ENCODE measurements at places on chromosomes 12 and 14.
A peak's percentile ranks its signal among the peaks of the same experiment; 100 is the strongest.

- DNase-seq: no peak
Observed at GRCh38 chr14:27134200-27134599, 536.4 kb upstream of the NOVA1 start.

- DNase-seq: no peak
Observed at GRCh38 chr14:41875116-41875515, 268.4 kb downstream of the LRFN5 start.

DNA sequence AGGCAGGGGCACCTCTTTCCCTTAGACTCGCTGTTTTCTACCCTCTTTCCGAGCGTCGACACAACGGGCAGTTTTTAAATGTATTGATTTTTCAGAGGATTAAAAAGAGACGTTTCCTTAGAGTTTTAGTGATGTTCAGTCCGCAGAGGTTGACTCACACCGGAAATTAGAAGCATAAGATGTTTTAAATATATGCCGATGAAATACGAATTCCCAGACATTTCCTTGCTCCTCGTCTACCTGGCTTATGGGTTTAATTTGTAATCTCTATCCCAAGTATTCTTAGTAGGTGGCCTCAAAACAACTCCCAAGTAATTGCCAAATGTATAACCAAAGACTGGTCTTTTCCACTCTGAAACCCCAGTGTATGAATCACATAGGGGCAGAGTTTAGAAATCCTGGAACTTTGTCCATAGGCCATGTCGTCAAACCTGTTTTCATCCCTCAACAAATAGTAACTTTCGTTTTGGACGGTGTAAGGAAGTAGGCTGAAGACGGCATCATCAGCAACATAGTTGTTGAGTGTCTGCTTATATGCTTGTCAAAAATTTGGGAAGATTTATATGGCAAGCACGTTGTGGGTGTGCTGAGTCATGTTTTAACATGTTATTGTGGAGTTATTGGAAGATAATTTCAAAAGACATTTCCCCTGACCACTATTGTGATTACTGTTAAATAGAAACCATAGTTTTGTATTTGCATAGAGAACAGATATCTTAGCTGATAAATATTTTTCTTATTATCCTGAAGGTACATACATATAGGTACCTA lies 824 bp downstream of the TBK1 start:
- DNase-seq: no peak

DNA sequence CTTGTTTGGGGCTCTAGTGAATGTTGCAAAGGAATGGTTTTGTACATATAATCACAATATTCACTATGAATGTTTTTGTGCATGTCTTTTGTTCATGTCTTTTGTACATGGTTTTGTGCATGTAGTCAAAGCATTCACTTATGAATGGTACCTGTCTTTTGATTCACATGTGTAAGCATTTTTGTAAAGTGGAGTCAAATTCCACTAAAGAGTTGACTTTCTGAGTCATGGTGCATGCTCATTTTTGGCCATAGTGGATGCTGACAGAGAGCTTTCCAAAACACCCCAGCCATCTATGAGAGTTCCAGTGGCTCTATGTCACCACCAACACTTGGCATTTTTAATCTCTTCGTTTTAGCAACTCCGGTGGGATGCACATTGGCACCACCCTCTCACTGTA lies 1185.9 kb upstream of the TMEM132C start:
- no peak for DNase-seq

DNA sequence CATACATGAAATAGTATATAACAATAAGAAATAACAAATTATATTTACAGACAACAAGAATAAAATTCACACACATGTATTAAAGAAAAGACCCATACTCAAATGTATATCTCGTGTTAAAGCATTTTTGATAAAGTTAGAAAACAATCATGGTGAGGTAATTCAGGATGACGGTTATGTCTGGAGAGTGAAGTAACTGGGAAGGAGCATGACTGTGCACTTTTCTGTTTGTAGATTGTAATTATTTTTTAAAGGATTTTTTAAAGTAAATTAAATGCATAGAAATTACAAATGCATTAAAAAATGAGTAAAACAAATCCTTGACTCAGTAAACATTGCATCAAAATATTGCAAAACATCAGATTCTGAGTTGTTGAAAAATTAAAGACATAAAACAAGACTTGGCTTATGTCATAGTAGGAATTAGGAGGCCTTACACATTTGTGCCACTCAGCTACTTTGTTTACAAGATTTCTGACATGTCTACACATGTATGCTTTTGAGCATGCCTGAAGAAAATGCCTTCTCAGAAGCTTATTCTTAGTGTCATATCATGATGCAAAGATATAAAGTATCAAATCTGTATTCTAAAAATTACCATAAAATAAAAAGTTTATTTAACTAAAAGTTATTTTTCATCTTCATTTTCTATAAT lies 1325.1 kb downstream of the SLC16A7 start:
- DNase-seq: no peak

GRCh38 chr12:67220065-67220464 lies 49.1 kb upstream of the CAND1 start:
- no peak for DNase-seq

DNA sequence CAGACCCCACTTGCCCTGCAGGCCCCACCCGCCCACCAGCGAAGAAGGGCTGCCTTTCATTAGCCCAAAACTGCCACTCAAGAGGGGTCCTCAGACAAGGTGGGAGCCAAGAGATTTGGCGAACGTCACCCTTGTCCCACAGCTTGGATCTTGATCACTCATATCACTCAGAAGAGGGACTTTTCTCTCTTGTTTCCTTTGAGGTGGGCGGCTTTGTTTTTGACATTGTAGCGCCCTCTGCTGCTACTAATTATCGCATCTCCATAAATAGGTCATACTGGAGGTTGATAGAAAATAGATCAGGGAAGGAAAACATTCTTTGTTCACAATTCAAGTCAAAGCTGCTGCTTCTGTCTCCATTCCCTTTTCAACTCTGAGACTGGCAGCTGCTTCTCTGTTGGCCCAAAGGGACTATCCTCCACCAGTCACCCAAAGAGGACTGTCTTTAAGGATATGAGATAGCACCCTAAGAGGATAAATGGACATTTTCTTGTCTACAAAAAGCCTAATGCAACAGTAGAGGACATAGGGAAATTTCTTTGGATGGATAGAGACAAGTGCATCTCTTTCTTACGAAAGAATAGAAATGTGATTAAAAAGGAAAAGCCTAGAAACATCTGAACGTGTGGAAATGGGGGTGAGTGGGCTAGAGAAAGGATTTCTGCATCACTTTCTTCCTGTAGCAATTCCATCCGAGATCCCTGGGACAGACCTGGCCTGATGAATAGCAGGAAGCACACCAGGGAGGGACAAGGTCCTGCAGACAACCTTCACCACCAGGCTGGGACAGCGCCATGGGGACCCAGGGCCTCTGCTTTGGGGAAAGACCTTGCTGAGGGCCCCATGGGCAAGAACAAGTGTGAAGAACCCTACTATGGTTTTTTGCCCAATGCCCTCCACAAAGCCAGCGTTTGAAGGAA lies 115.8 kb downstream of the DAD1 start:
- no peak for DNase-seq

- DNase-seq: no peak
Observed at GRCh38 chr12:111224186-111225066, 144.5 kb downstream of the PHETA1 start.

DNA sequence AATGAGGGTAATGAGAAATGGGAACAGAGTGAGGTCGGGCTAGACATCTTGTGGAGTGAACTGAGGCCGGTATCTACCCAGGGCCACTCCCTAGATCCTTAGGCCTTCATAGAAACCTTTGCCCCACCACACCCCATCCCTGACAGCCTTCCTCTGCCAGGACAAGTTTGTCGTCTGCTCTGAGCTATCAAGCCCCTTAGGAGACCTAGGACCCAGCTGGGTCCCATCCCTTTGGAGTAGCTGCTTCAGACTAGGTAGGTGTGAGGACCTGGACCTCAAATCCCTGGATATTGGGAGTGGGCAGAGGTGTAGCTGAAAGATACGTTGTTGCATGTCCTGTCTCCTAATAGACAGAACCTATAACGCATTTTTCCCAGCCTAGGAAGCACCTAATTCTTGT lies at the start of gene TMEM253:
Gene TMEM253, plus strand, starts transcription at position 136 of the 400 bp plus-strand sequence. CDS start 278 bp downstream, outside the sequence.
- no peak for DNase-seq

DNA sequence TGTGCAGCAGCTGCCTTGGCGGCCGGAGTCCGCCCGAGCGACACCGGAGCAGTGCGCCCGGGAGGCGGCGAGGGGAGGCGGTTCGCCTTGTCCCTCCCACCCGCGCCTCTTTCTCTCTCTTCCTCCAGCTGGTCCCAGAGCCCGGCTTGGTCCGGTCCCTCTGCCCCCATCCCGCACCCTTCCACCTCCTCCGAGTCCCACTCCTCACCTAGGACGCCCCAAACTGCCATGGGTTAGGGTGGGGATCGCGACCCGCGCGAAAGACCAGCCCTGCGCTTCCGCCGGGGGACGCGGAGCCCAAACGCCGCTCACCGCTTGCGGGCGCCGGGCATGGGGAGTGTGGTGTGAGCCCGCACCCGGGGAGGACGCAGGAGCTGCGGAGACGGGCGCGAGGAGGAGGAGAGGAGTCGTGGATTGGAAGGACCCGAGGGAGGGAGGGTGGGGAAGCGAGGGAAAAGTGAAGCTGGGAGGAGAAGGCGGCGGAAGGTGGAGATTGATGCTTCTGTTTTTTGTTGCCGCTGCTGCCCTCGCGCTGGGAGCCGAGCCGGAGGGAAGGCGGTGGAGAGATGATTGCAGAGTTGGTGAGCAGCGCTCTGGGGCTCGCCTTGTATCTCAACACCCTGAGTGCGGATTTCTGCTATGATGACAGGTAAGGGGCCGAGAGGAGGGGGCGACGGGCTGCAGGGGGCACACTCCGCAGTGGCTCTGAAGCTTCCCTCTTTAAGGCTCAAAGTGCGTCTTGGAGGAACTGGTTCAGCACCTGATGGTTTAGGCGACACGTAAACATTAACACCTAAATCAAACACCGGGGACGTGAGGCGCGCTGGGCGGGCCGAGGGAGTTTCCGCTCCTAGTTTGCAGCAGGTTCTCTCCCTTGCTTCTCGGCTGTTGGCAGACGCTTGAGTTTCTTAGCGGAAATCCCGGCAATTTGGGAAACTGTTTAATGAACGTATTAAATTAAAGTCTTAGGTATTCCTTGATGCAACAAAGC lies 610 bp downstream of the TMTC2 start:
- DNase-seq: peak; percentile 59

GRCh38 chr12:67256649-67257048 lies 12.5 kb upstream of the CAND1 start:
- DNase-seq: no peak

- no peak for DNase-seq
Observed at GRCh38 chr14:58873228-58873953, 235.6 kb downstream of the DACT1 start.

- DNase-seq: no peak
Observed at GRCh38 chr12:112595410-112595809, 176.7 kb downstream of the PTPN11 start.

GRCh38 chr12:124636138-124636978 lies 68.9 kb upstream of the NCOR2 start:
- DNase-seq: peak; percentile 59

GRCh38 chr14:104924421-104925213 lies at the start of gene PLD4:
PLD4 (plus strand) TSS chr14:104924879; CDS start chr14:104927141, 2,262 bp downstream.
- DNase-seq: no peak

DNA sequence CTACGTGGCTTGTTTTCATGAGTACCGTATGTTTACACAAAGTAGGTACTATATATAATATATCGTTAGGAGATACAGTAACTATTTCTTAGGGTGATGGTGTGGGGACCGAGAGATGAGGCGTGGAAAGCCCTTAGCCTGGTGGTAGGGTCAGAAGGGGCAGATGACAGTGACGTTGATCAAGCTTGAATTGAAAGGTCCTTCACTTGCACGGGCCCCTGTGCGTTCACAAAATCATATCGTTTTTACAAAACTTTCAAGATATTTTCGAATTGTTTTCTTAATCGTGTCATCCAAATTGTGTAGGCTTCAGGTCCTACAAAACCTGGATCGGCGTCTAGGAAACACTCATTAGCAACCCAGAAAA lies 881 bp upstream of the SOS2 start:
- DNase-seq: no peak

- DNase-seq: no peak
Observed at GRCh38 chr12:95253386-95253785, 35.8 kb downstream of the VEZT start.

DNA sequence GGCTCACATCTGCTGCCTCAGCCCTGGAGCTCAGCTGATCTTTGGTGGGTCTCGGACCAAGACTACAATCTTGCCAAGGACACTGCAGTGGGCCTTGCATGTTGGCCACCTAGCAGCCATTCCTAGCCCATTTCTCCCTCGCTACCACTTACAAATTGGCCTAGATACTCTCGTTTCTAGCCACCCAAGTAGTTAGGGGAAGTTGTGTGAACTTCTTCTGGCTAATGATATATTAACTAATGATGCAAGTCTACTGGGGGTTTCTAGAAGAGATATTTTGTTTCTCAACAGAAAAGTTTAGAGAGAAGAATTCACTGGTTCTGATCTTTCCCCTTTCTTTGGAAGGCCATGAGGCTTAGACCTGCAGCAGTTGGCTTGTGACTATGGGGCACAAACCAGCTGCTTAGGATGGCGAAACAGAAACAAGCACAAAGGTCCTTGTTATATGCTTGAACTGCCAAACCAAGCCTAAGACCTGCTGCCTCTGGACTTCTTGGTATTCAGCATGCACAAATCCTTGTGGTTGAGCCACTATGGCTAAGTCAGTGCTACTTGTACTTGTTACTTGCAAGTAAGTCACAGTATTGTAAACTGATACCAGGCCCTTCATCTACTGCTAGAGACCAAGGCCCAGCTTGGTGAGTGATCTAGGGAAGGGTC lies 30.5 kb upstream of the GPATCH2L start:
- no peak for DNase-seq

DNA sequence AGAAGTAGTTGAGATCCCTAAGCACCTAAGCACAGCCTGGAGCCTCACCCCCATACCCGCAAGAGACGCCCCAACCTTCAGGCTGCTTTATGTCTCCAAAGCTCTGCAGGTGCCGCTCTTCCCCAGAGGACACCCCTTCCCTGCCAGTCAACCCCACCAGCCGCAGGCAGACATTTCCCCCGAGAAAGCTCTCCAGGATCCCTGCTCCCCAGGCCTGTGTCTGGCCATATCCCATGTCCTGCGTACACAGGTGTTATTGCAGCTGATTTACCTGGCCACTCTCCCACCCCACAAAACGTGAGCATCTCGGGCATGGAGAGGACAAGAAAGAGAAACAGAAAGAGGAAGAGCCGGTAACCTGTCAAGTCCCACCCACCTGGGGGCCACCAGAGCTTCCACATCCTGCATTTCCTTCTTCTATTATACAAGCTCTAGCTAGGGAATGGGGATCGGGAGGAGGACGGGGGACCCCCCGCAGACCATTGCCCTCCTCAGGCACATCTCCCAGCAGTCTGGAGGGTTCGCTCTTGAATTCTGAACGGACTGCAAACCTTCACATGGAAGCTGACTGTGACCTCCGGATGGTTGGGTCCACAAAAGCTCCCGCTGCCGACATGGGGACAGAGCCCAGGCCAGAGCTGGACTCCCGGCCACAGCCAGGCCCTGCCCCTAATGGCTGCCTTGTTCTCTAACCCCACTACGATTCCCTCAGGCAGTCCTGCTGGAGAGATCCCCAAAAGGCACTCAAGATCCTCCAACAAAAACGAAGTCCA lies 17.6 kb downstream of the CCDC88C start:
- DNase-seq: peak; percentile 46

GRCh38 chr12:10528174-10528953 lies 22.7 kb downstream of the EIF2S3B start:
- no peak for DNase-seq
